Activated CD4-positive, alpha-beta T cell treated with anti-CD3 and anti-CD28 coated beads for 36 hours (primary cell): ENCODE measurements at places on chromosomes 5 and 9. TPM values are rescaled to one million over a fixed set of nuclear protein-coding genes. Genes with fewer than 3 reads are reported as not detected.

GRCh38 chr5:14572836-14573235 is 8.8 kb upstream of the OTULINL start:
- DNase-seq, result no peak

DNA sequence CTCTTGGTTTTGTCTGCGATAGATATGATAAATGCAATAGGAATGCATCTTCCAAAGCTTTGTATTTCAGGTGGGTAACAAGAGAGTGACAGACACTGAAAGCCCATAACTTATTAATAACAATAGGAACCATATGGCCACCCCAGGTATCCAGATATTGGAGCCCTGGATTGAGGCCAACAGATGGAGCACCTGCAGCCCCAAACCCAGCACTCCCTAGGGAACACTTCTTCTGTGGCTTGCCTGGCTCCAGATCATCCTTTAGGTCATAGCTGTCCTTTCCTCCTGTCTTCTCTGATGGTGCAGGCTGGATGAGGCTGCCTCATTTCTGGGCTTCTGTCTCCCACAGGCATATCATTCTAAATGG is 5.0 kb upstream of the IL3 start:
- no peak for DNase-seq

- peak; percentile 41 for DNase-seq
These were observed 233.8 kb downstream of the HSPA4 start for GRCh38 chr5:133285583-133286021.

DNA sequence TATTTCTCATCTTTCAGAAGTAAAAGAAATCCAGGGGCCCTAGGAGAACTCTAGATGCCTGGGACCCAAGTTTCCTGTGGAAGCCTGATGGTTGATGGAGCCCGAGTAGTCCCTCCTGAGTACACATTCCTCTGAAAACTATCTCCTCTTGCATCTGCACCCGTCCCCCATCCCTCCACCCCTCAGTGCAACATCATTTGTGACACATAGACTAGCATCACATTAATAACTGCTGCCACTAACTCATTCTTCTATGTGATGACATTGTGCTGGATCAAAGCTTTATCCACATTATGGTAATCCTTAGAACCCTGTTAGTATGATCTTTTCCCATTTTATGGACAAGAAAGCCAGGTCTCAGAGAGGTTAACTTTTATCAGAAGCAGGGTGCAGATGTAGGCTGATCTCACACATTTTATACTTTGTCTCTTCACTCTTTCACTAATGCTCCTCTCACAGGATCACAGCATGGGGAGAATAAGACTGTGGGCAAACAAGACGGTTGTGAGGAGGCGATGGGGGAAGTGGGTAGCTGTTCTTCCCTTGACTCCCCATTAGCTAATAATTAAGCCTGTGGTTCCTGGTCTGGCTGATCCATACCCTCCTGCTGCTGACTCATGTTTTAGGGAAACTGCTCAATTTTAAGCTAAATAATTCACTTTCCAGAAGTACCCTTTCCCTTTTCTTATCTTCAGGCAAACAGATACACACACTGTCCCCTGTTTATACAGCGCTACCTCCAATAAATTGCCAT is 3.9 kb upstream of the HK3 start:
- no peak for DNase-seq

GRCh38 chr5:135028791-135029476 is 5.1 kb downstream of the PITX1 start:
- no peak for DNase-seq

DNA sequence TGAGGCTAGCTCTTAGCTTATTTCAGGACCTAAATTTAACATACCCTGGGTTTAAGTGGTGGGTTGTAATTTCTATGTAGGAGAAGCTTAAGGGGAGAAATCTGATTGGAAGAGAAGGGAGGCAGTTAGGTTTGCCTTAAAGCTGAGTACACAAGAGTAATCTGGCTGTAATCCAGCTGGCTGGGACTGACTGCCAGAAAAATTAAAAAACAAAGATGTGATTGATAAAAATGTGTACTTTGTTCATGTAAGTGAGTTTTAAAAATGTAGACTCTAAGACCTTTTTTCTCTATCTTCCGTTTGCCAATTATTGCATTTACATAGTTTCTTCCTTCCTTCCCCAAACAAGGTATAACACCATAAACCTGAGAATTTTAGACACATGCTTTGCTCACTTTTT is 17.5 kb upstream of the MSMP start:
- no peak for DNase-seq

DNA sequence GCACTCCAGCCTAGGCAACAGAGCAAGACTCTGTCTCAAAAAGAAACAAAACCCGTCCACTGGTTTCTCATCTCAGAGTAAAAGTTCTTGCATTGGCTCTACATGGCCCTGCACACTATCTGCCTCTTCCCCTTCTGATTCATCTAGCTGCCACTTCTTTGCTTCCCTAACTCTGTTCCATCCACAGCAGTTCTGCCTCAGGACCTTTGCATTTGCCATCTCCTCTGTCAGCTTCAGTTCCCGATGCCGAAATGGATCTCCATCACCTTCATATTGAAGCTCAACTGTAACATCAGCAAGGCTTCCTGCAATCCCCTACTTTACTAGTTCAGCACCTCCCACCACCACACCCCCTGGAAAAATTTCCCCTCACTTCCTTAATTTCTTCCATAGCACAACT is 1.2 kb upstream of the PIGO start:
- no peak for DNase-seq

DNA sequence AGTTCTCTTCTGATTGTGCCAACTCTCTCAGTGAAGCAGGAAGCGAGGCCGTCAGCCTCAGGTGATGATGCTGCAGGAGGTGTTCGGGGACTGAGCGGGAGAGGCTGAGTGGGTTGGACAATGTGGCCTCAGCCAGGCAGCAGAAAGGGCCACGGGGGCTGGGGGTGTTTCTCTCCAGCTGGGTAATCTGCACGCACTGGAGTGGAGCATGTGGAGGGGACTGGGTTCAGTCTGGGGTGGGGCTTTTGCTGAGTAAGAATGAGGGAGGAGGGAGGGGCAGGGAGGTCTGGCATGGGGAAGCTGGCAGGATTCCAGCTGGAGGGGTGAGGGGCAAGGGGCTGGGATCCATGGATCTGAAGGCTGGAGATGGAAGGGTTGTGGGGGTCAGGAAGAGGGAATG is 60.8 kb upstream of the PHYKPL start:
- DNase-seq, result no peak

- DNase-seq, result no peak
These were observed 21.0 kb upstream of the FAM151B start for GRCh38 chr5:80466669-80467485.

GRCh38 chr5:122067390-122067789 is 10.7 kb downstream of the LOX start:
- no peak for DNase-seq

GRCh38 chr9:28073270-28073669 is 500.0 kb upstream of the C9orf72 start:
- peak; percentile 8 for DNase-seq

DNA sequence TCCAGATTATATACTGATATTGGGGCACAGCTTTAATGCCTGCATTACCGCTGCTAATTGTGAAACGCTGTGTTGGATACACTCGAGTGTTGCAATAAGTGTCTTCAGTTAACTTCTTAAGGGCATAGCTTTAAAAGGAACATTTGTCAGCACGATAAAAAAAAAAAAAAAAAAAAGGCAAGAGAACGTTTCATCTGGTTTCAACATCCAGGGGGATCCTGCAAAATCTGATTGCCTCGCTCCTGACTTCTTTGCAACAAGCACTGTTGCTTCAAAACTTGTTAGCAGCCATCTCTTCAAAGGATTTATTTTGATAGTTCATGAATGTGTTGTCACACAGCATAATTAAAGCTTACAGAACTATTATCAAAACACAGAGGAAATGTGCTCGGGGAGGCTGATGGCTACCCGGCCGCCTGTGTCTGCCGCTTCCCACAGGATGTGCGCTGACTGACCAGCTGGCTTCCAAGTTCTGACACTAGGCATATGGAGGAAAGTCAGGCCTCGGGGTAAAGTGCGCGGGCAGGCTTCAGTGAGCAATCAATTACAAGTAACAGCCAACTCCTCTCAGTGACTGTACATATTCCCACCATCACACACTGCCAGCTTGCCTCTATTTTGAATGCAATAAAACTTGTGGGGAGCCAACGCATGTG is 77.7 kb downstream of the EBF1 start:
- no peak for DNase-seq

DNA sequence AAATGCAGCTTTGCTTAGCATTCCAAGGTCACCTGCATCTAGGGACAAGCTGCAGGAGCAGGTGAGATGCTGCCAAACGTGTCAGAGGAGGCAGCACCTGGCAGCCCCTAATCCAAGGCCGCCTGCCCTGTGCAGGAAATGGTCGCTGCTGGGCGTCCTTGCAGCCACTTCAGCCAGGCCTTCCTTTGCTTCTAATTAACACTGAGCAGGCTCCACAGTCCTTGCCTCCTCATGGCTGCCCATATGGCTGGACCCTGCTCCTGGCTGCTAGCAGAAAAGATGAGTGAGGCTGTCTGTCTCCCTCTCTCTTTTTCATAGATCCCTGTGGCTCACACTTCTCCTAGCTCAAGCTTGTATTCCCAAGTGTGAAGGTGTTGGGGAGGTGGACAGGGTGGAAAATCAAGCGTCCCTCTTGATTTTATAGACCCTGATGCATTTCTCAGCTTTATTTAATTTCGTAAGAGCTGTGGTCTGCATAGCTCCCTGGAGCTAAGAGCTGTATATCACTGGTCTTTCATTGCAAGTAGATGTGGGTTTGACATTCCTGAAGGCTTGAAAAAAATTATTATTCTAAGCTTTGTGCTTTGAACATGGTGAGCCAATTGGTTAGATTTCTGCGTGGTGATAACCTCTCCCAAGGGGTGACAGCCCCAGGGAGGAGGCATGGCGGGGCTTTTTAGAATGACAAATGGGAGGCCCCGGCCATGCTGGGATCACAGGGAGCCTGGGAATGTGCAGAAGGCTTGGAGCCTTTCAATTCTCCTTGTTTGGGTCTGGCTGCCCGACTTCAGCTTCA is 193.8 kb downstream of the SLIT3 start:
- DNase-seq, result no peak

- DNase-seq, result no peak
These were observed 9.6 kb downstream of the NEK6 start for GRCh38 chr9:124267271-124267807.

DNA sequence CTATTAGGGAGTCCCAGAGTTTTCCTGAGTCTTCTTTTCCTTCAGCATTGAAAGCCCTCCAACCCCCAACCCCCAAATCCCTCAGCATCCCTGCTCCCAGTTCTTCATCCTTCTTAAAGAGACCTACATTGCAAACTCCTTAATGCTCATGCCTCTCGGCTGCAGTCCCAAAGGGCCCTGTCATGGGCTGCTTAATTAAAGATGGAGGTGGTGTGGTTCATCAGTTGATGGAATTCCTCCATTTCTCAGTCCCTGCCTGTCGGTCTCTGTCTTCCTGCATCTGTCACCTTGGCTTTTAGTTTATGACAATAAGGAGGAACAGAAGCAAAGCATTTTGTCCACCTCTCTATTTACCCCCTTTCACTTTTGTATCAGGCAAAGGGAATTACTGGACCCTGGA is 2.0 kb downstream of the FOXI1 start:
- no peak for DNase-seq

DNA sequence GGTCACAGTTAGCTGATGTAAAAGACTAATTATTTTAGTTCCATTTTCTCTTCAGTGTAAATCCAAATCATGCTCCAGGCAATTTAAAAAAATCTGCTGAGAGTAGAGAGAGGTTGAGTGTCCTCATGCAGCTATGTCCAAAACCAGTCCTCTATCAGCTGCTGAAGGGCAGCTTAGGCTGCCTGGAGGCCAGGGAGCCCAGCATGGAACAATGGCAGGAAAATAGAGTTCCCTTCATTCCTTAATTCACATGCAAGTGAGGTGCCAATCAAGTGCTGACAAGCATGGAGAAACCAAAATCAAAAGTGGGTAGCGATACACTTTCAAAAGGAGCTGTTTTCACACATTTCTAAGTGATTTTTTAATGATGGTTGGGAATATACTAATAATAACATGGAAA is 78.3 kb upstream of the POU5F2 start:
- no peak for DNase-seq

- no peak for DNase-seq
These were observed 105.2 kb downstream of the SGCD start for GRCh38 chr5:156431956-156432829.

DNA sequence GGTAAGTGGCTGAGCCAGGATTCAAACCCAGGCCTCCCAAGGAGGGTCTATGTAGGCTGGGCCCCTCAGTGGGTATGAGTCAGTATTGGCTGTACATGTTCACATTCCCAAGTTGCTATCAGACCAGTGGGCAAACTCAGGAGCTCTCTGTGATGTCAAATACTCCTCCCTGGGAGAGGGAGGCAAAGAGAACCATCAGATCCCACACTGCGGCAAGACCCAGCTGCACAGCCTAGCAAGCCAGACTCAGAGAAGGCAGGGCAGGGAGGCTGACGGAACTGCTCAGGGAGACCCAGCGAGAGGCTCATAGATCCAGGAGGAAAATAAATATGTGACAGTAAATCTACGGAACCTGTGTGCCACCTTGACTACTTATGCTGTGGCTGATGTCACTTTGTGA is 42.6 kb upstream of the SAP30L start:
- no peak for DNase-seq

- no peak for DNase-seq
These were observed 77.2 kb downstream of the ADAMTS16 start for GRCh38 chr5:5217371-5217770.

DNA sequence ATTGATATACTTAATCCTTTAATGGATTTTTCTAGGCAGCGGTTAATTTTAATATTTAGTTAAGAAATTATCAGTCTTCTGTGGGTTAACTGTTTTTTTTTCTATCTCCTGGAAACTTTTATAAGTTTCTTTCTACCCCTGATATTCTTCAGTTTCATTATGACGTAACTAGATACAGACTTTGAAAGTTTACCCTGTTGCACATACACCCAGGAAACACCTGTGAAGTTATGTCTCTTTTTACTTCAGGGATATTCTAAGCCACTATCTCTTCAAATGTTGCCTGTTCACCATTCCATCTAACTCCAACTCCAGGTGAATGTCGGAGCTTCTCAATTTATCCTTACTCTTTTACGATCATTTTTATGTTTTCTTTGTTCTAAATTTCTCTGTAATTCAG is 329.0 kb downstream of the ICE1 start:
- no peak for DNase-seq

GRCh38 chr9:26391036-26391435 is 501.6 kb downstream of the CAAP1 start:
- DNase-seq, result no peak

S100Z gene
- total RNA-seq, result 2.1 TPM

TDRD7 gene
- 9.3 TPM for total RNA-seq

PHPT1 gene
- total RNA-seq, result 98.9 TPM

DUSP1 gene
- total RNA-seq, result 7.4 TPM

AMBP gene
- not detected for total RNA-seq

FGF1 gene
- total RNA-seq, result not detected

IL33 gene
- total RNA-seq, result not detected

SLC34A1 gene
- not detected for total RNA-seq

SURF6 gene
- total RNA-seq, result 24.3 TPM

PCSK1 gene
- not detected for total RNA-seq

B4GALT7 gene
- 16.3 TPM for total RNA-seq
